Stimulated activated CD4-positive, alpha-beta T cell treated with anti-CD3 and anti-CD28 coated beads, Interleukin-1b, Interleukin-23, amount 100 ng/mL, for 1 hour (primary cell): ENCODE measurements at places on chromosomes 16 and 17.

DNA sequence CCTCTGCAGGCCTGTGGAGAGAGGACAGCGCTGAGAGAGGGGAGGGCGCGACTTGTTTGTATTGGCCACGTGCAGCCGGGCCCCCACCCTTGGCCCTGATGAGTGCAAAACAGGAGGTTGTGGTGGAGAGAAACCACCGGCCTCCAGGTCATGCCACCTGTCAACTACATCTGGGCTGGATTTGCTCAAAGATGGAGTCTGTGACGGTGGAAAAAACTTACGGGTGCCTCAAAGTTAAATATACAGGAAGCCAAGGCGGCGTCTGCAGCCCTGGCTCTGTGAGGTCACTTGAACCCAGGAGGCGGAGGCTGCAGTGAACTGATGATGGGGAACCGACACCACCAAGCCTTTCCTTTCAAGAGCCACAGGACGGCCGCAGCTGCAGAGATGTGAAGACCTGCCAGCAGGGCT is 15.7 kb downstream of the C16orf74 start:
- no peak for DNase-seq

DNA sequence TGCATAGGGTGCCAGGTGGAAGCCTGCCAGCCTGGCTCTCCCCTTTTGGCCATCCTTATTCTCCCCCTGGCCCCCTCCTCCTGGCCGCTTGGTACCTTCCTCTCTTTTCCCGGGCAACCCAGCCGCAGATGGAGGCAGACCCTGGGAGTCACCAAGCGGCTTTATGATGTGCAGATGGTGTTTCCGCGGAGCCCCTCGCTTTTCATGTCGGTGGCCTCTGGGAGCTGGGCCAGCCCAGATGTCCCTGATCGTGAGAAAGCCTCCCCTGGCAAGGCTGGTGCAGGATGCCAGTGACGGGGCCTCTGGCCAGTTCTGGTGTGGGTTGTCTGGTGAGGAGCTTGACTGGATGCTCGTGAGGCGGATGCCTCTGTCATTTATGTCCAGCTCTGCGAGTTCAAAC is 18.0 kb upstream of the BRD7 start:
- DNase-seq, result no peak

GRCh38 chr16:5374184-5374583 is 276.6 kb upstream of the EEF2KMT start:
- no peak for DNase-seq

GRCh38 chr16:64074706-64075105 is 1047.2 kb downstream of the CDH11 start:
- no peak for DNase-seq

- no peak for DNase-seq
Observed at GRCh38 chr17:62139141-62139540, 74.1 kb upstream of the MED13 start.

- DNase-seq, result no peak
Observed at GRCh38 chr17:54932711-54933110, 32.1 kb downstream of the TOM1L1 start.

GRCh38 chr16:54318941-54319340 is 32.4 kb upstream of the IRX3 start:
- DNase-seq, result no peak

GRCh38 chr16:30473231-30474073 is 910 bp downstream of the ITGAL start:
- no peak for DNase-seq

DNA sequence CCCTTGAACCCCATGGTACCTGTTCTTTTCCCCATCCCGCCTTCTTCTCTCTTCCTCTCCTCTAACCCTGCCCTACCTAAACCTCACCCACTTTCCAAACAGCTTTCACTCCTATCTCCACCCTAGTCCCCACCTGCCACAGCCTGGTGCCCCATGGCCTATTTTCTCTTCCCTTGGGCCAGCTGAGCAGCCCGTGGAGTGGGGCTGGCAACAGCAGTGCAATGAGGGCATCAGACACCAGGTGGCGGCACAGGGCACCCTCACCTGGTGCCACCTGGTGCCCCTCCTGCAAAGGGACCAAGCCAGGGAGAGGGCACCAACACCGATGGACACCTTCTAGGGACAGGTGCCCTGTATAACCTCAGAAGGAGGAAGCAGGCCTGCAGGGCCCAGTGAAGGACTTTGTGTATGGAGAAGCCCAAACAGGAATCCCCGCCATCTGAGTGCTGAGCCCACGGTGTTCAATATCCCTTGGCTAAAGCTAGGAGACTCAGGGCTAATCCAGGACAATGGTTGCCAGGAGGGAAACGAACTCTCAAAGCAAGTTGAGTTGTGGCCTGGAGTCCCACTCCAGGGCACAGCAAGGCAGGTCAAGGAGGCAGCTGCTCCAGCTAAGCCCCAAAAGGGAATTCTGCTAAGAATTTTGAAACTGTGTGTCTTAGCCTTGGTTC is 4.0 kb upstream of the ABCC3 start:
- peak; percentile 12 for DNase-seq

GRCh38 chr17:43769859-43770258 is 8.9 kb downstream of the DUSP3 start:
- DNase-seq, result no peak

DNA sequence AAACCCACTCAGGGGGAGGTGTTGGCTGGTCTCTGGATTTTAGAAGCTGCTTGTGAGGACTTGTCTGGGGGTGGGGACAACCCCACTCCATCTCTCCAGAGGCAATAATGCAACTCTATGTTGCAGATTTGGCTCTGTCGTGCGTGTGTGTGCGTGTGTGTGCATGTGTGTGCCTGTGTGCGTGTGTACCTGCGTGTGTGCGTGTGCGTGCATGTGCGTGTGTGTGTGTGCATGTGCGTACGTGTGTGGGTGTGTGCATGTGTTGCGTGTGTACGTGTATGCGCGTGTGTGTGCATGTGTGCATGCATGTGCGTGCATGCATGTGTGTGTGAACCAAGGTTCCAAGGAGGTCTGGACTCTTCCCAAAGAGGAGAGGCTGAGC is 120.4 kb upstream of the LHX1 start:
- no peak for DNase-seq

DNA sequence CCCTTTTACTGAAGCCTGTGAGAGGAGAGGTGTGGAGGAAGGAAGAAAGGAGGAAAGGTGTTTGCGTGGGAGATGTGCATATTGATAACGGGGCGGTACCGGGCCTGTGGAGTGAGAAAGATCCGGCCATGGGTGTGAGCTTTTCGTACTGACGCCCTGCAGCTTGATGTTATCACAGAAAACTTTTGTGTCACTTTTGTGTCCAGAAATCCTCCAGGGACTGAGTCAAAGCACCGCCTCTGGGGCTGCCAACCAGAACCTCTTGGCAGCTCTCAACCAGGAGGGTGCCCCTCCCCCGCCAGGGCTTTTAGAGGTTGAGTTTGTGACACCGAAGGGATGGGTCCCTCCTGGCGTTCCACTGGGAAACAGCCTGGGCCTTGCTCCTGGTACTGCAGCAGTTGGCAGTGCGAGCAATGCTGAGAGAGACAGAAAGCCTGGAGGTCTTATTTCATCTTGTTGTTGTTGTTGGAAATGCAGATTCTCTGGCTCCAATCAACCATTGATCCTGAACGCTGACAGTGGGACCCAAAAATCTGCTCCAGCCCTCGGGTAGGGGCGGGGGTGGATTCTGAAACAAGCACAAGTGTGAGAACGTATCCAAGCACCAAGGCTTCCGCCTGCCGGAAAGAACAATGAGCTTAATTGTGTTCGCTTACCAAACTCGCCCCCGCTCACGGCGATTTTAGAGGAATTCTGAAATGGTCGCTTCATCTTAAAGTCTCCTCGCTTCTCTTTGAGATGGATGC is 65.0 kb downstream of the CRISPLD2 start:
- DNase-seq, result no peak

GRCh38 chr17:47895347-47895855 is 635 bp upstream of the SP2 start:
- DNase-seq, result no peak

DNA sequence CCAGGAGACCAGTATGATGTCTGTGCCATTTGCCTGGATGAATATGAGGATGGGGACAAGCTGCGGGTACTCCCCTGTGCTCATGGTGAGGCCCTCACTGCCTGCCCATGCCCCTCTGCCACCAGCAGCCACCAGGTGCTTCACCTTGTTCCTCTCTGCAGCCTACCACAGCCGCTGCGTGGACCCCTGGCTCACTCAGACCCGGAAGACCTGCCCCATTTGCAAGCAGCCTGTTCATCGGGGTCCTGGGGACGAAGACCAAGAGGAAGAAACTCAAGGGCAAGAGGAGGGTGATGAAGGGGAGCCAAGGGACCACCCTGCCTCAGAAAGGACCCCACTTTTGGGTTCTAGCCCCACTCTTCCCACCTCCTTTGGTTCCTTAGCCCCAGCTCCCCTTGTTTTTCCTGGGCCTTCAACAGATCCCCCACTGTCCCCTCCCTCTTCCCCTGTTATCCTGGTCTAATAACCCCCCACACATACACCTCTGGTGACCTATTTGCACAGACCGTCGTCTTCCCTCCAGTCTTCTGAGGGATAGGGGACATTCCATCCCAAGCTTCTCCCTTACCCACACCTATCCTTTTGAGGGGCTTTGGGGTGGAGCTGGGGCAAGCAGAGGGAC is 3.7 kb downstream of the PFN1 start:
- no peak for DNase-seq

DNA sequence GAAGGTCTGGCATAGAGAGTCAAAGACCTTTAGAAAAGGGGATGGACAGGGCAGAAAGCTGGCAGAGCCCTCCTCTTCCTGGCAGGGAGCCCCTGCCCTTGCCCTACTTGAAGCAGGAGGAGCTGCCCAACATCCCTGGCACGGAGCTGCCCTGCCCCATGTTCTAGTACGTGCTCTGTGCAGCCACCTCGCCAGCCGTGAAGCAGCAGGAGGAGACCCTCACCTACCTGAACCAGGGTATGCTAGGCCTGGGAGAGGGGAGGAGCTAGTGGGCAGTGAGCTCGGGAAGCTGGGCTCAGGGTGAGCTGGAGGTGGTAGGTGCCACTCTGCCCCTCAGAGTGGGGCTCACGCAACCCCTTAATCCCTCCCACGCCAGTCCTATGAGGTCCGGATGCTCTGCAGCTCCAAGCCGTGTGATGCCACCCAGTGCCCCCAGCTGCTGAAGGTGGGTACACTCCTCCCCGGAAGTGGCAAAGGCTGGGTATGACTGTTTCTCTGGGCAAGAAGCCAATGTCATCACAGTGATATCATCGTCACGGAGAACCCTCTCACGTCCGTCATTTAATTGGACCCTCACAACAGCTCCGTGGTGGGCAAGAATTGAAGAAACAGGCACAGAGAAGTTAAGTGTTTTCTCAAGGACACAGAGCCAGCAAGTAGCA is 12.7 kb upstream of the STAC2 start:
- DNase-seq, result peak; percentile 53

DNA sequence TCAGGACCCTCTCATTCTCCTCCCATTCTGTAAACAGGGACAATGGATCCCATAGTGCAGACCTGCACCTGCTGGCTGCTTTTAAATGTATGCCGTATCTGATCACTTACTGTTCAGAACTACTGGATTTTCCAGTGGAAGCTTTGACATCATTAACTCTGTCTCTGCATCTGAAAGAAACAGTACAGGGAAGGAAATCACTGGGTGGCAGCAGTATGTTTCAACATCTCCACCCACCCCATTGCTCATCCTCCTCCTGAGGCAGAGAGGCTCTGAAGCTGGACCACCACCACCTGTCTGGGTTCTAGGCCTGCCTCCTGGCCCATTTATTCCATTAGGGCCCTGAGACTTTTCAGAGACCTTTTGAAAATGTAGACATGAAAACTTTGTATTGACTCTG is 2.6 kb downstream of the CCL15 start:
- no peak for DNase-seq

GRCh38 chr16:1157639-1158455 is 4.9 kb downstream of the CACNA1H start:
- DNase-seq, result no peak

- DNase-seq, result peak; percentile 59
Observed at GRCh38 chr17:75033346-75034235, 13.2 kb downstream of the ATP5PD start.

- DNase-seq, result no peak
Observed at GRCh38 chr17:78588258-78589030, 11.2 kb upstream of the DNAH17 start.

DNA sequence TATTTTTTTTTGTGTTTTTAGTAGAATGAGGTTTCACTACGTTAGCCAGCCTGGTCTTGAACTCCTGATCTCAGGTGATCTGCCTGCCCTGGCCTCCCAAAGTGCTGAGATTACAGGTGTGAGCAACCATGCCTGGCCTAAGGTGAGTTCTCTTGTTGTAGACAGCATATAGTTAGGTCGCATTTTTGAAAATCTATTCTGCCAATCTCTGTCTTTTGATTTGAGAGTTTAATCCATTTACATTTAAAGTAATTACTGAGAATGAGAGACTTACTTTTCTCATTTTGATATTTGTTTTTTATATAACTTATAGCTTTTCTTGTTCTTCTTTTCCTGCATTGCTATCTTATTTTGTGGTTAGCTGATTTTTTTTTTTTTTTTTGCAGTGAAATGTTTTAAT is 6.3 kb upstream of the PRKCB start:
- DNase-seq, result no peak

DNA sequence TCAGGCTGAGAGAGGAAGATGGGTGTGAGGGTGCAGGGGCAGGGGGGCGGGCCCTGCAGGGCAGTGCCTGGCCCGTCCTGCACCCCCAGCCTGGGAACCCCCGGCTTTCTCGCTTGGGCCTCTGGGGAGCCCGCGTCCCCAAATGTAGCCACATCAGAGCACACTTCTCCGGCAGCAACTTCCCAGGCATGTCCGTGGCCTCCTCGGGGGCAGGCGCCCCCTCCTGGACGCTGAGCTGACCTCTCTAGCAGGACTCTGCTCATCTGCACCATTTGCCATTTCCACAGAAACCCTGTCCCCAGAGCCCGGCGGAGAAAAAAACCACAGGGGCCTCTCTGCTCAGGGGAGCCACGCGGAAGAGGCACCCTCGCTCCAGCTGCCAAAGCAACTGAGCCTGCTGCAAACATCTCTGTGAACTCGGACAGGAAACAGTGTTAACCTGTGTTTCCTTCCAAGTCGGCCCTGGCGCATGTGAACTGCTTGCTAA is 63.4 kb downstream of the KLHDC4 start:
- no peak for DNase-seq

- DNase-seq, result no peak
Observed at GRCh38 chr17:15380446-15380845, 39.0 kb upstream of the TEKT3 start.

- no peak for DNase-seq
Observed at GRCh38 chr17:16492613-16493530, 879 bp upstream of the LRRC75A start.

- no peak for DNase-seq
Observed at GRCh38 chr16:50209546-50210265, 56.6 kb downstream of the TENT4B start.

DNA sequence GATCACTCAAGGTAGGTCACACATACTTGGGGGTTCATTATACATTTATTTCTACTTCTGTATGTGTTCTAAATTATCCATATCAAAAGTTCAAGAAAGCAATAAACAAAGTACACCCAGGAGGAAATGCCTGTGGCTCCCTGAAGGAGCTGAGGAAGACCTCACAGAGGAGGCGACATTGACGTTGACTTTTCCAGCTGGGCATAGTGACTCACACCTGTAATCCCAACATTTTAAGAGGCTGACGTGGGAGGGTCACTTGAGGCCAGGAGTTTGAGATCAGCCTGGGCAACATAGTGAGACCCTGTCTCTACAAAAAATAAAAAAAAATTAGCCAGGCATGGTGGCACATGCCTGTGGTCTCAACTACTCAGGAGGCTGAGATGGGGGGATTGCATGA is 16.3 kb downstream of the ITGAD start:
- DNase-seq, result no peak
